Activated CD8-positive, alpha-beta T cell treated with anti-CD3 and anti-CD28 coated beads, Interleukin-2, amount 10 ng/mL, durations not matched to agents 7 days and 5 days (primary cell): ENCODE measurements at places on chromosomes 6 and 20. TPM values are rescaled to one million over a fixed set of nuclear protein-coding genes. Genes with fewer than 3 reads are reported as not detected.

HLA-DPA1 gene
- total RNA-seq, result 40.0 TPM

EBF4 gene
- total RNA-seq, result not detected

EEF1A2 gene
- not detected for total RNA-seq

SLC2A10 gene
- total RNA-seq, result not detected

STMND1 gene
- total RNA-seq, result not detected

- H3K36me3 ChIP-seq, result no peaks in the 10 kb centered on the region
- no peak for DNase-seq
- H3K27ac ChIP-seq, result no peak overlapping the region
- H3K27me3 ChIP-seq, result no peaks in the 10 kb centered on the region
- no peaks in the 10 kb centered on the region for H3K4me1 ChIP-seq
Measured at GRCh38 chr20:6492271-6493055, 275.0 kb upstream of the BMP2 start.

GRCh38 chr6:54903884-54904283 lies 57.3 kb downstream of the FAM83B start:
- H3K36me3 ChIP-seq, result no peaks in the 10 kb centered on the region
- H3K27me3 ChIP-seq, result no peaks in the 10 kb centered on the region
- no peak overlapping the region for H3K27ac ChIP-seq
- H3K4me1 ChIP-seq, result no peaks in the 10 kb centered on the region
- no peak for DNase-seq

DNA sequence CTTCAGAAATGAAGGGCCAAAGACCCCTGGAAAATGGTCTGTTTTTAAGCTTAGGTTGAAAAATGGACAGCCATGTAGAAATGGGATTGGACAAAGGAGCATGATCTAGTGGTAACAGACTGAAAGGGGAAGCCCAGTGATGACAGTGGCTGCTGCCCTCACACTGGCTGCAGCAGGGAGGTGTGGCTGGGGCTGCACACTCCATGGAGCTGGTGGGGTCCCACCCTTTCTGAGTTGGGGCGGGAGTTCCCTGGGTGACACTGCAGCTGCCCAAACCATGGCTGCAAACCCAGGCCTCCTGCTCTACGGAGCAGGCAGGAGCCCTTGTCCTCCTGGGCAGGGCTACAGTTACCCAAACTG lies 8.5 kb upstream of the PACSIN1 start:
- no peaks in the 10 kb centered on the region for H3K36me3 ChIP-seq
- no peak overlapping the region for H3K27ac ChIP-seq

DNA sequence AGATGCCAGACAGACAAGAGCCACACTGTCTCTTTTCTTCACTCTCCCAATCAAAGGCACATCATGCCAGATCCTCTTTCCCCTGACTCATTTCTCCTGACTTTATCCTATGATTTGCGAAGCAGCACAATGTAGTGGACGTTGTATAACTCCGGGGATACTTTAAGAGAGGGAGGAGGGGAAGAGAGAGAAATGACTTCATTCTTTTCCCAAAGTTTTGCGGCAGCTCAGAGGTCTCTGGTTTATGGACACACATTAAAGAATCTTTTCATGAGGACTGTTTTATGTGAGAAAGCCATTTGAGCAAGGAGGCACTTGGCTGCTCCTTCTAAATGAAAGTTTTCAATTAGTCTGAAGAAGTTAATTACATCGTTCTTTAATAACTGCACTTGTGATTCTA lies 75.1 kb upstream of the MC3R start:
- H3K36me3 ChIP-seq, result no peaks in the 10 kb centered on the region
- DNase-seq, result no peak
- no peaks in the 10 kb centered on the region for H3K4me1 ChIP-seq
- no peak overlapping the region for H3K27ac ChIP-seq
- no peaks in the 10 kb centered on the region for H3K27me3 ChIP-seq

- no peak overlapping the region for H3K4me3 ChIP-seq
- H3K4me1 ChIP-seq, result no peaks in the 10 kb centered on the region
- DNase-seq, result no peak
- H3K27me3 ChIP-seq, result no peaks in the 10 kb centered on the region
Measured at GRCh38 chr6:129929433-129929832, 68.3 kb upstream of the TMEM244 start.

GRCh38 chr6:44554194-44554593 lies 166.7 kb downstream of the CDC5L start:
- H3K4me1 ChIP-seq, result no peaks in the 10 kb centered on the region
- DNase-seq, result no peak
- no peak overlapping the region for H3K27ac ChIP-seq
- H3K27me3 ChIP-seq, result peaks cover 10% of the 10 kb centered on the region
- H3K4me3 ChIP-seq, result no peak overlapping the region

- DNase-seq, result no peak
- no peak overlapping the region for H3K27ac ChIP-seq
- H3K4me3 ChIP-seq, result no peak overlapping the region
- no peaks in the 10 kb centered on the region for H3K36me3 ChIP-seq
- H3K27me3 ChIP-seq, result peaks cover 4% of the 10 kb centered on the region
Measured at GRCh38 chr20:35238170-35238569, 11.7 kb downstream of the MMP24 start.
